Stimulated activated CD4-positive, alpha-beta T cell treated with anti-CD3 and anti-CD28 coated beads, Interleukin-2, amount 100 ng/mL, for 48 hours (primary cell): ENCODE measurements at places on chromosomes 7 and 10.

- no peak for DNase-seq
These were observed 42.4 kb upstream of the ASAH2 start for GRCh38 chr10:50293513-50294313.

DNA sequence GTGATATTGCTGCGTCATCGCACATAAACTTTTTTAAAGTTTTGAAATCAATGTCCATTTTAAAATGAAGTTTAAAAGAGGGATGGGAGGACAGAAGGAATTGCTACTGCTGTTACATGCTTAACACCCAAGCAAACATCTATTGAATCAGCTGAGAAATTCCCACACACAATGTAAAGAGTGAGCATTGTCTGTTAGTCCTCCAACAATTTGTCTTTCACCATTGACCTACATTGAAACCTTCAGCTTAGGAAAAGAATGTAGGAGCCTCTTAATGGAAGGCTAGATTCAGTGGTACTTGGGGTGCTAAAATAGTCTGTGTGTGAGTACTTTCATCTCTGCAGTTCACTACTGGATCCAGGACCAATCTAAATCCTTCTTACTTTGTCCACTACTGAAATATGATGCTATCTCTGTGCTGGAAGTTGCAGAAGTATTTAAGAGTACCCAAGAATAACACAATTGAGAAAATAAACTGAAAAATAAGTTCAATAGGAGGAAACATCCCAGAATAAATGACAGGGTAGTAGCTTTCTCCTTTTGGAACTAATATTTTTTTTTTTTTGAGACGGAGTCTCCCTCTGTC, 23.8 kb upstream of the FBXW4 start:
- DNase-seq = no peak

DNA sequence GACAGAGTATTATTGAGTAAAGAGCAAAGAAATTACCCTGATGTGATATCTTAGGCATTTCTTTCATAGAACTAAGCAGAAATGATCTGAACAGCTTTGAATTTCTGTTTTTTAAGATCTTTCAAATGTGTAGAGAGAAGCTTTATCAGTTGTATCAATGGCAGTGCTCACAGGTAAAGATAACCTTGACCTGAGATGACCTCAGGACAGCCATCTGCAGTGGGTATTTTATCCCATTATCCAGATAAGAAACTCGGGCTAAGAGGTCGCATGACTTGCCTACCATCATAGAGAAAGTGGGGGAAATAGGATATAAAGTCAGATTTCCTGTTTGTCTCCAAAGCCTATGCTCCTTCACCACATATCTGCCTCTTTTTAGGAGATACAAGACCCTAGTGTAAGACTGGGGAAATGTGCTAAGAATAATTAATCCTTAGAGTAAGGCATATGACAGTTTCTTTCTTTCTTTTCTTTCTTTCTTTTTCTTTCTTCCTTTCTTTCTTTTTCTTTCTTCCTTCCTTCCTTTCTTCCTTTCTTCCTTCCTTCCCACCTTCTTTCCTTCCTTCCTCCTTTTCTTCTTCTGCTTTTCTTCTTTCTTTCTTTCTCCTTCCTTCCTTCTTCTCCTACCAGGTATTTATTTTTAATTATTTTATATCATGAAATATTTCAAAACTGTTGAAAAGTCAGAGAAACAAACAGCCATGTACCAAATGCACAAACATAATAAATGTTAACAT, 10.9 kb downstream of the PLA2G12B start:
- DNase-seq = no peak

DNA sequence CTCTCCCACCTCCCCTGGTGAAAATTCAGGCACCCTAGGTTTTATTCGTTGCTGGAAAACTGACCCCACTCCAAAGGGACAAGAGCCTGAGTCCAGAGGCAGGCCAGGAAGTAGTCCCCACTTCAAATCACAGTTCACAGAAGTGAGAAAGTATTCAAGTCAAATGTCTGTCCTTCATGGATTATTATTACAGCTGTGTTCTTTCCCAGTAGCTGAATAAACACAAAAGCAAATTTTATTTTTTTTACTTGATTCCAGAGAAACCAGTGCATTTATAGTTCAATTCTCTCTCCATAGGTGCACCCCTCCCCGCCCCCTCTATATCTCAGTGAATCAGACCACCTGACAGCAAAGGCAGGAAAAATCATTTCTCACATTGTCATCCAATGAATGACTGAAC, 113.8 kb upstream of the COL1A2 start:
- no peak for DNase-seq

- no peak for DNase-seq
These were observed 66.4 kb downstream of the CDH23 start for GRCh38 chr10:71463111-71463510.

- DNase-seq = no peak
These were observed 382.5 kb upstream of the KIAA1217 start for GRCh38 chr10:23826421-23826820.

- no peak for DNase-seq
These were observed 554.3 kb downstream of the TYW1 start for GRCh38 chr7:67550801-67551436.

DNA sequence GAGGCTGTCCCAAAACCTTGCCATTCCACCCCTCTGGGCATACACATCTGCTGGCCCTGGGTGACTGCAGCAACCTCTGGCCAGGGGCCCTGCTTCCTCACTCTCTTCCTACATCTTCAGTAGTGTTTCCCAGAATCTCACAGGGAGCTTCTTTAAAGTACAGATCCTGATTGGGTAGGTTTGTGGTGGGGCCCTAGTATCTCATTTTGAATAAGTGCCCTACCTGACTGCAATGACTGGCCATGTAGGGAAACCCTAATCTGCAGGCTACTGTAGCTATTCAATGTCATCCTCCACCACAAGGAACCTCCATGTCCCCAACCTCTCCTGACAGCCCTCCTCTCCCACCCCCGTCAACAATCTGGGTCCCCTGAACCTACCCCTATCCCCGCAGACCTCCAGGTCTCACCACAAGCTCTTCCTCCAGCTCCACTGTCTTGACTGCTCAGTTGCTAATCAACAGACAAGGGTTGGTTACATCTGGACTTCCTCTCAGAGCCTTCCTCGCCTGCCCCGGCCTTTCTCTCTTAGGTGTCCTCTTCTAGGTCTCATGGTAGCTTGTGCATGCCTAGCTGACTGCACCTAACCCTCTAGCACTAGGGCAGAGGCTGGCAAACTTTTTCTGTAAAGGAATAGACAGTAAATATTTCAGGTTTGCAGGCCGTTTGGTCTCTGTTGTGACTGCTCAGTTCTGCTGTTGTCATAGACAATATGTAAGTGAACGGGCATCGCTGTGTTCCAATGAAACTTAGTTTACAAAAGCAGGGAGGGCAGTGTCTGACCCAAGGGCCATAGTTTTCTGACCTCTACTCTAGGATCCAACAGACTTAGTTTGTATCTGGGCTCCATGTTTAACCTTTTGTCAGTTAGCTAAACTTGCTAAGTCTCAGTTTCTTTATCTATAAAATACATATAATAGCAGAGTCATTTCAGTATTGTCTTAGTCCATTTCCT, 121.1 kb downstream of the AOAH start:
- no peak for DNase-seq

GRCh38 chr10:103333934-103334520, 16.9 kb downstream of the PCGF6 start:
- no peak for DNase-seq

- no peak for DNase-seq
These were observed 659.5 kb upstream of the NRG3 start for GRCh38 chr10:81215498-81215897.

DNA sequence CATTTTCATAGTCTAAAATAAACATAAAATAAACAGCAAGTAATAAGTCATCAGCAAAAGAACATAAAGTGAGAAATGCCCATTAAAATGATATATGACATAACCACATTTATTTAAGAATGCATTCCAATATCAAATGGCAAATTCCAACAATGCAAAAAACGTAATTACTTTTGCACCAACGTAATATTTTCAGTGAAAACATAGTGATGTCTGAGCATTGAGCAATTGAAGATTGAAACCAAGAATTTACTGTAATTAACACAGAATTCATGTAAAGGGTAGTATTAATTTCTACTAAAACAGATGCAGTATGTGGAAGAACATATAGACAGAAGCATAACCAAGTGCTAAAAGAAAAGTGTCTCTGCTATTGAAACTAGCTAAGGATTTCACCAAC, 123.0 kb upstream of the TNS3 start:
- no peak for DNase-seq

GRCh38 chr7:138970952-138971351, 10.2 kb downstream of the KIAA1549 start:
- no peak for DNase-seq

- no peak for DNase-seq
These were observed 70.5 kb downstream of the SDK1 start for GRCh38 chr7:3371601-3372000.

DNA sequence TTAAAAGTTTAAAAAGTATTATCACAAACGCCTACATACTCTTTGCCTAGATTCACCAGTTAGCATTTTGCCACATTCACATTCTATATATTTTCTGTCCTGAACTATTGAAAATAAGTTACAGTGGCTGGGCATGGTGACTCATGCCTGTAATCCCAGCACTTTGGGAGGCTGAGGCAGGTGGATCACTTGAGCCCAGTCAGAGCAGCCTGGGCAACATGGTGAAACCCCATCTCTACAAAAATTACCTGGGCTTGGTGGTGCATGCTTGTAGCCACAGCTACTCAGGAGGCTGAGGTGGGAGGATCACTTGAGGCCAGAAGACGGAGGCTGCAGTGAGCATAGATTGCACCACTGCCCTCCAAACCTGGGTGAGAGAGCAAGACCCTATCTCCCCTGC, 5.3 kb downstream of the ARPC1A start:
- no peak for DNase-seq

DNA sequence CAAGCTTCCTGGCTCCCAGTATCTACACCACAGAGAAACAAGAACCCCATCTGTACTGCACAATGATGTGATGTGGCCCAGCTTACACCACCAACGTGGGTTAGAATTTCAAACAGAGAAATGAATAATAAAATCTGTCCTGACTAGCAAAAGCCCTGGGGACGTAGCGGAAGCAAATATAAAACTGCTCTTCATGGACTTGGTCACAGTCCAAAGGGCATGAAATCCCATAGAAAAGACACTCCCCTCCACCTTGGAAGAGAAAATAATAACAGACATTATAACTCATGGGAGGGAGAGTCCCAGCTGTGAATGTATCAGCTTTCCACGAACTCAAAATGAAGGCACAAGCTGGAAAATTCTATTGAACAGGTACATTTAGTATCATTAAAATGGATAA, 205.3 kb upstream of the GALNT17 start:
- no peak for DNase-seq

- no peak for DNase-seq
These were observed 40.8 kb upstream of the CTBP2 start for GRCh38 chr10:125201108-125201524.

DNA sequence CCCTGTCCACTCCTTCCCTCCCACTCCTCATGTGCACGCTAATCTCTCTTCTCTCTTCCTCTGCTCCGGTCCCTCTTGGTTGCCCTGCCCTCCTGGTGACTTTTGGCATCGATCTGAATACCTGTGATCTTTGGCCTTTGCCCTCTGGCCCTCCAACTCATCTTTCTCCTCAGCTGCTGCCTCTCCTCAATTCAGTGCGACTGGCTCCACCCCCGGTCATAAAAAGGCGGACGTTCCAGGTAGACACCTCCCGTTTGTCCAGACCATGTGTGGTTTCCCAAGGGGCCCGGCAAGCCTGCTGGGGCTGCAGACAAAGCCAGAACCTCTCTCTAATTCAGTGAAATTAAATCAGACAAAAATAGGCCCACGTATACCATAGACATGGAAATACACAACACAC, 96.8 kb downstream of the COL13A1 start:
- no peak for DNase-seq

GRCh38 chr10:45456822-45457221, 82.8 kb downstream of the ALOX5 start:
- DNase-seq = no peak

DNA sequence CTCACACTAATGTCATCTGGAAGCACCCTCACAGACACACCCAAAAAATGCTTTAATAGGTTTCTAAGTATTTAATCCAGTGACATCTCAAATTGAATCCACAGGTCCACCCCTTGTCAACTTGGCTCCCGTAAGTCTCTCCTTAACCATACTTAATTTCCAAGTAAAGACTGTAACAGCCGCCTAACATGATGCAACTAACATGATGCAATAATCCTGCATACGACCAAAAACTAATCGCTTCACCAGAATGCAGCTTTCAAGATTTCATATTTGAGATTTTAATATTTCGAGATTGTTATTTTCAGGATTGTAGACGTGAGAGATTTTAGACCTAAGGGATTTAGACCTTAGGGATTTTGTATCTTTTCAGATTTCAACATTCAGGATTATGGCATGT, 3.7 kb upstream of the HDAC9 start:
- DNase-seq = no peak

GRCh38 chr7:2399848-2400587, 3.4 kb upstream of the CHST12 start:
- no peak for DNase-seq

DNA sequence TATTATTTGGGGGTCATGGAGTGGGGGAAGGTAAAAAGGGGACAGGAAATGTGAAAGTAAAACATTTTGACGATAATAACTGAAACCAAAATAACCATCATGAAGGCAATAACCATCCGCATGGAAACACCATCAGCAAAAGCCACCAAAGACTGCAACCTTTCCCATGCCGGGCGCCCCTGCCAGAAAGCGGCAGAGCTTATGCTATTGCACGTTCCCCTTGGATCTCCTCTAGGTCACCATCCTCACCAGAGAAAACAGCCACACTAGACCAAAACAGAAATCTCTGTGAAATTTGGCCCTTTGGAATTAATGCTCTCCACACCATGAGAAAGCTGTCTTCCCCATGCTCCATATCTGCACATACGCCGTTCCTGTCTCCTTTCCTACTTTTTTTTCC, 31.1 kb downstream of the DRGX start:
- no peak for DNase-seq

- DNase-seq = no peak
These were observed 24.7 kb downstream of the AUTS2 start for GRCh38 chr7:69622960-69623359.

GRCh38 chr10:48564466-48565160, 40.3 kb downstream of the ARHGAP22 start:
- no peak for DNase-seq

DNA sequence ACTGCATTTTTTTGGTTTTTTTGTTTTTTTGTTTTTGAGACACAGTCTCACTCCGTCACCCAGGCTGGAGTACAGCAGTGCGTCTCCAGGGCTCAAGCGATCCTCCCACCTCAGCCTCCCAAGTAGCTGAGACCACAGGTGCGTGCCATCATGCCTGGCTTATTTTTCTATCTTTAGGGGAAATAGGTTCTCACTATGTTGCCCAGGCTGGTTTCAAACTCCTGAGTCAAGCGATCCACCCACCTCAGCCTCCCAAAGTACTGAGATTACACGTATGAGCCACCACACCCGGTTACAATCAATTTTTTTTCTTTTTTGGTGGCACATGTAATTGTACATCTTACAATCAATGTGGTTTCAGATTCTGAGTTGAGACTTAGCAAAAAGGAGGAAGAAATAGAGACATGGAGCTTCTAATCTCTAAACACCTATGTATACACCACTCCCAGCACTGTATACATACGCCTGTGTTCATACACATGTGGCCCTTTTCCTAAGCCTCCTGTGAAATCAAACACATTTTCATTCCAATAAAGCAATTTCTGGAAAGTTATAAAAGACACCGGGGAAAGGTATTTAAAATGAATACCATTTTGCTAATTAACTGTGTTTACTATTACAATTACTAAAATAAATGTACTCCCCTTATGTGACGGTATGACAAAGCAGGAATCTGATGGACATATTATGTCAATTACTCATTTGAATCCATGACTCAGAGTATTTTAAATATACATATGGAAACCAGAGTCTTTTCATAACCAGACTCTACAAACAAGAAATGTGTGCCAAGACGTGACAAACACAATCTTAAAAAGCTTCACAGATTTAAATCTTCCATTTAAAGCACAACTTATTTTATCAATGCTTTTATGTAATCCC, 40.9 kb downstream of the SMURF1 start:
- DNase-seq = peak; percentile 16
